AG04449 (cell line): ENCODE measurements at places on chromosomes 16 and 17.

- no peak for DNase-seq
Measured at GRCh38 chr17:66345264-66345663, 42.9 kb downstream of the PRKCA start.

DNA sequence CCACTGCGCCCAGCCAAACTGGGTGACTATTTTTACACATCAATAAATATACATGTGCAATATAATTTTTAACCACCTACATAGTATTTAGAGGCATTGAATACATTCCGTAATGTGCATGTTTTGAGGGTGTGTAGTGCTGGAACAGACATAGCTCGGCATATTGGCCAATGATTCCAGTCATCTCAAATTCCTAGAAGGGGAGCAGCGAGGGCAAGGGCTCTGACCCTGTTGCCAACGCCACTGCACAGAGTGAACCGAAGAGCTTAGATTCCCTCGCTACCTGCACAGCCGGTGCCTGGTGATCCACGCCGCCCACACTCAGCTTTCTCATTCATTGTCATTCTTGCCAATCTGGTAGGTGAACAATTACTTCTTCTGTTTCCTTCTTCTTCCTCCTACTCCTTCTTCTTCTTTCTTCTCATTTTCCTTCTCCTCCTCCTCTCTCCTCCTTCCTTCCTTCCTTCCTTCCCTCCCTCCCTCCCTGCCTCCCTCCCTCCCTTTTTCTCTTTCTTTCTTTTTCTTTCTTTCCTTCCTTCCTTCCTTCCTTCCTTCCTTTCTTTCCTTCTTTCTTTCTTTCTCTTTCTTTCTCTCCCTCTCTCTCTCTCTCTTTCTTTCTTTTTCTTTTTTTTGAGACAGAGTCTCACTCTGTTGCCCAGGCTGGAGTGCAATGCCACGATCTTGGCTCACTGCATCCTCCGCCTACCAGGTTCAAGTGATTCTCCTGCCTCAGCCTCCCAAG is 26.3 kb upstream of the ATP2A3 start:
- no peak for DNase-seq

DNA sequence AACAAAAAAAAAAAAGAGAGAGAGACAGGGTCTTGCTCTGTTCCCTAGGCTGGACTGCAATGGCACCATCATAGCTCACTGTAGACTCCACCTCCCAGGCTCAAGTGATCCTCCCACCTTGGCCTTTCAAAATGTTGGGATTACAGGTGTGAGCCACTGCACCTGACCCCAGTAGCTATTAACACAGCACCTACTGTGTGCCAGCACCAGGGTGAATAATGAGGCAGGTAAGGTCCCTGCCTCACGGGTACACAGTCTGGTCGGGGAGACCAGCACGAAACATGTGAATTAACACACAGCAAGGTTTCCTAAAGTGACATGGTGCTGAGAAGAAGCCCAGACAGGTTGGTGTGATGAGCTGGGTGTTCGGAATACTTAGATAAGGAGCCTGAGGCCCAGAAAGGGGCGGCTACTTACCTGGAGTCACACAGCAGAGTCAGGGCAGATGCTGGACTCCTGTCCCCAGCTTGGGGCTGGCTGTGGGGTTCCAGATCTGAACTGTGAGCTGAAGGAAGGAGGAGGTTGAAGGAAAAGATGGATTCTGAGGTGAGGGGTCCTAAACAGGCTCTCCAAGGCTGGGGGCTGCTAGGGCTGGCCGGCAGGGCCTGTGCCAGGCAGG is 10.5 kb upstream of the FBXL19 start:
- no peak for DNase-seq

- DNase-seq: no peak
Measured at GRCh38 chr16:81071805-81072204, 5.2 kb downstream of the C16orf46 start.
